ENCODE measurements at places on chromosomes 2 and 18.
A peak's percentile ranks its signal among the peaks of the same experiment; 100 is the strongest.

GRCh38 chr2:214946949-214947348 is 137.5 kb upstream of the BARD1 start:
- DNase-seq = no peak

GRCh38 chr18:49666045-49666775 is 104.4 kb downstream of the LIPG start:
- DNase-seq = no peak

DNA sequence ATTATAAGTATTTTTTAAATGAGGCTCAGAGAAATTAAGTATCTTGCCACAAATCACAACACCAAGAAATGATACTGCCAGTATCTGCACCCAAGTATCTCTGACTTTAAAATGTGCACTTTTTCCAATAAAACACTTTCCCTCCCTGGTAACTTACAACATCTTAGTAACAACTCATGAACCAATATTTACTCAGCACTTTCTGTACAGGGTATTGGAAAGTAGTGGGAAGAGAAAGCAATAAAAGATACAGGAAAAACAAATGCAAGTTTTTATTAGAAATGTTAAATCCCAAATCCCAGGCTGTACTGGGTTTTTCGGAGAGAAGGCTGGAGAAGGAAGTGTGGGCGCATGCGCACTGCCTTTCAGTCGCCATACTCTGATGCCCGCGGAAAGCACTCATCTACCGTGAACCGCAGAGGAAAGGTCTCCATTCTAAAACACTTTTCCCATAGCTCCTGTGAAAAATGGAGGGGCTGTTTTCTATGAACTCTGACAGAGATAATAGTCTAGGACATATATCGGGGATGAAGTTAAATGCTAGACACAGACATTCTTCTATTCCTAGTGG is 52.1 kb downstream of the L3MBTL4 start:
- no peak for DNase-seq

- no peak for DNase-seq
These were observed 9.3 kb upstream of the STAT1 start for GRCh38 chr2:191023235-191023679.

DNA sequence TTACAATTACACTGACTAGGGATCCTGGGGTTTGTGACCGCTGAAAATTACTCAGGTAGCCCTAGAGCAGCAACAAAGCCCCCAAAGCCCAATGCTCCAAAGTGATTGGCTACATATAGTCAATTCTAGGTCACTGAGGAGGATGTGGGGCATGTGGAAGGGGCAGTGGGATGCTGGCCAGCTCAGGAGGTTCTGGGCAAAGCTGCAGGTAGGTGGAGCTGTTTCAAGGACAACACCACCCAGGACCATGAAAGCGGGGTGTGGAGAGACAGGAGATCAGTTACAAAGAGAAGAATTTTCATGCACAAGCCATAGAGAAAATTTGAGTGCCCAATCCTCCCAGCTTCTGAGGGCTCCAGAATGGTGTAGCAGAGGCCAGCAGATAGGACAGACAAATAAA is 75.0 kb upstream of the CCDC85A start:
- DNase-seq = no peak

GRCh38 chr2:10122500-10123280 is at the start of gene RRM2:
TSS of gene RRM2 (plus strand) at chr2:10122739. CDS start at chr2:10122799, 60 bp downstream.
- peak; percentile 98 for DNase-seq

- no peak for DNase-seq
These were observed 119.0 kb upstream of the KLHL14 start for GRCh38 chr18:32891797-32892196.

- no peak for DNase-seq
These were observed 10.3 kb downstream of the STAT1 start for GRCh38 chr2:191003405-191004309.

DNA sequence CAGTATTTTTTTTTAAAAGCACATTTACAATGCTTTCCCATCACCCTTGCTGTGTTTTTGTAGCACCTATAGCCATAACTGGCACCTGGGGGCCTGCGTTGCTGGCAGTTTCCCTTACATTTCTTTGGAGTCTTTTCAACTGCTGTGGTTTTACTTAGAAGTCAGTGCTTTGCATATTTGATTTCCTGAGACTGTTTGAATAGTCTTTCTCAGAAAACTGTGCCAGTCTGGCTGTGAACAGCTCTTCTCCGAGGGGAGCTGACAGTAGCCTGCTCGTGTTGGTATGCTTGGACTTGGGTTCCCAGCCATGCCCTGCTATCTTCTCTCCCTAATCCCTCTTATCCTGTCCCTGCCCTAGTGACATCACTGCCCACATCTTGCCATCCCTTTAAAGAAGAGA is 81.5 kb downstream of the DPP4 start:
- DNase-seq = no peak

DNA sequence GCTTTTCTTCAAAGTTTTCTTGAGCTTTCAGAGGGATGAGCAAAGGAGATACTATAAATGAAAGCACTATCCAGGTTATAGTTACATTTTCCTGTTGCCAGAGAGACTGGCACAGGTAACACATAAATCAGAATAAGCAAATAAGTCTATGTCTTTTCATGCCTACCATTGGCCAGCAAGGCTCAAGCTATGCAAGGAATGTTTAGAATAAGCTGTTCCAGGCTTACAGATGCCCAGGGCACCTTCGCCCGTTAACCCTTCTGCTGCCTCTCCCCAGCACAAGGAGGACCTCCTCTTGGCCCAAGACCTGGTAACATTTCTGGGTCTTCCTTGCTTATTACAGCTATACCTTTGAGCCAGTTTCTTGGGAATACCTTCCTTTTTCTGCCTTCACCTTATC is 233.7 kb upstream of the MEIS1 start:
- DNase-seq = no peak

DNA sequence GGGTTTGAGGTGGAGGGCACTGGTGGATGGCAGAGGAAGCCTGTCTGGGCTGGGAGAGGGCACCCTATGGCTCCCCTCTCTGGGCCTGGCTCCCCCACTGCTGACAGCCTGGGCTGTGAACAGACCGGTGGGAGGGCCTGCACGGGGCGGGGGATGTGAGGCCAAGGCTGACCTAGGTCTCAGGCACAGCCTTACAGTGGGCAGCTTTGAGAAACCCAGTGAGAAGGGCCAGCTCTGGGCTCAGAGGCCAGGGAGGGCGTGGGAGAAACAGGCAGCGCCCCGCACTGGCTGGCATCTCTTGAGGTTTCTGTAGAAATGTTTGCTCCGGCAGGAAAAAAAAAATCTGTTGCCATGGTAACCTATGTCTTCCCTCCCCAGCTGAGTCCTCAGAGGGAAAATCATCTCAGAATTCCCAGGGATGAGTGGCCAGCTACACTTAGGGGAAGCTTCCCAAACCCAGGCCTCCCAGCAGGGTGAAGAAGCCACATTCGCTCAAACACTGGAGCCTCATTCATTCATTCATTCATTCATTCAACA is 71.7 kb upstream of the TAF1B start:
- no peak for DNase-seq

- no peak for DNase-seq
These were observed 101.4 kb downstream of the WDPCP start for GRCh38 chr2:63486861-63487290.

GRCh38 chr2:160907738-160908137 is 252.5 kb upstream of the TANK start:
- no peak for DNase-seq

DNA sequence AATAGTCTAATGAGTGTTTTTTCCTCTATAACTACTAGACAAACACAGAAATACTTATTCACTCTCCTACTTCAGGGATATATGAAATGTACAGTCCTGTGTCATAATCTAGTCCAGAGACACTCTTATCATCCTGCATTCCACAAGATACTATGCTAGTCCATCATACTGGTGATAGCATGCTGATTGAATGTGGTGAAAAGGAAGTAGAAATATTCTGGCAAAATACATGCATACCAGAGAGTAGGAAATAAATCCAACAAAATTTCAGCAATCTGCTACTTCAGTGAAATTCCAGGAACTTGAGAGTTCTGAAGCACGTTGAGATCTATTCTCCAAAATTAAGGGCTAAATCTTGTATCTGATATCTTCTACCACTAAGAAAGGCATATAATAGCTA is 353.9 kb downstream of the PID1 start:
- no peak for DNase-seq

DNA sequence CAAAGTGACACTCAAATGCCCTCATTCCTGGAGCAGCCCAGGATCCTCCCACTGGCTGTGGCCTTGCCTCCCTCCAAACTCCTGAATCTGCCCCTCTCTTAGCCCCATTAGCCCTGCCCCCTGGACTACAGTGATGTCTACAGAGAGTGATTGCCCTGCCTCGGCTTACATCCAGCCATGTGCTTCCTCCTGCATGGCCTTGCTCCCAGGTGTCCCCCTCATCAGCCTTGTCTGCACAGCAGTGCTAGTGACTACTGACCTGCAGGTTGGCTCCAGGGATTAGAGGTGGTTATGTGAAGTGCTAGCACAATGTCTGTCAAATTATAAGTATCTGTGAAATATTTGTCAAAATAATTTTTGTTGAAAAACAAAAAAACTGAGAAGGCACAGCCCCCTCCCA is 259.1 kb upstream of the MYT1L start:
- no peak for DNase-seq

DNA sequence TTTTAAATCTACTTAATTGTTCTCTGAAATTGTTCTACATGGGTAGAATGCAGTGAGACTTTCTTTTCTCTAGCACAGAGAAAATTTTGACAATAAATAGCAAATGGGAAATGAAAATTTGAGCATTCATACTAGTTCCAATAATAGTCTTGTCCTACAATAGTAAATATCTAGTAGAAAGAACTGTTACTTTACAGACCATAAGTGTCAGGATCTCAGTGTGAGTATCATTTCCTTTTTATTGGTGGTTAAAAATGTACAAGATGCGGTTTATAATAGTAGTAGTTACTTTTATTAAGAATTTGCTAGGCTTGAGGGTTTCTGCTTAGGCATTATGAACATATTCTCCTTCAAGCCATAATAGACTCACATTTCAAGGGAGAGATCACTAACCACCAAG is 43.2 kb downstream of the KCNE4 start:
- no peak for DNase-seq

DNA sequence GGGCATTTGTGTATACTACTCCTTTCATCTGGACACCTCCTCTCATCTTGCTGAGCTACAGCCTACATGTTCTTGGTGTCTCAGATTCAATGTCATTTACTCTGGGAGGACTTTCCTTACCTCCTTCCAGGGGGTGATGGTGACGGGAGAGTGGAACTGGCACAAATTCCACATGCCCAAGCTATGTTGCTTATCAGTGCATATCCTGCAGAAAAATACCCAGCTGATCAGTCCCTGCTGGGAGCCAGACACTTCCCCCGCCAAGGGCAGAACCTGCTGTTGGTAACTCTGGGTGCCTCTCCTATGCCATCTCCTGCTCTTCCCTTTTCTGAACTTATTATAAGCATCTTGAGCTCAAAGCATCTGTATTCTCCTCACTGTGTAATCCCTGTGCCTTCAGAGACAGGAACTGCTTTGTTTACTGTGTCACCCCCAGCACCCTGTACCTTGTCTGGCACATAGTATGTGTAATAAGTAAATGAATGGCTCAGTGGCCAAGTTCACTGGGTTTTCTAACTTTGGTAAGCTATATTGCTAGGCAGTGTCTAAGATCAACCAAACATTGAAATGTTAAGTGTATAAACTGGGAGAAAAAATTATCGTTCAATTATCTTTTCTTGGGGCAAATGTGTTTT is 87.7 kb upstream of the LPIN2 start:
- DNase-seq = no peak

- DNase-seq = no peak
These were observed 355.6 kb downstream of the PARD3B start for GRCh38 chr2:204900910-204901309.

DNA sequence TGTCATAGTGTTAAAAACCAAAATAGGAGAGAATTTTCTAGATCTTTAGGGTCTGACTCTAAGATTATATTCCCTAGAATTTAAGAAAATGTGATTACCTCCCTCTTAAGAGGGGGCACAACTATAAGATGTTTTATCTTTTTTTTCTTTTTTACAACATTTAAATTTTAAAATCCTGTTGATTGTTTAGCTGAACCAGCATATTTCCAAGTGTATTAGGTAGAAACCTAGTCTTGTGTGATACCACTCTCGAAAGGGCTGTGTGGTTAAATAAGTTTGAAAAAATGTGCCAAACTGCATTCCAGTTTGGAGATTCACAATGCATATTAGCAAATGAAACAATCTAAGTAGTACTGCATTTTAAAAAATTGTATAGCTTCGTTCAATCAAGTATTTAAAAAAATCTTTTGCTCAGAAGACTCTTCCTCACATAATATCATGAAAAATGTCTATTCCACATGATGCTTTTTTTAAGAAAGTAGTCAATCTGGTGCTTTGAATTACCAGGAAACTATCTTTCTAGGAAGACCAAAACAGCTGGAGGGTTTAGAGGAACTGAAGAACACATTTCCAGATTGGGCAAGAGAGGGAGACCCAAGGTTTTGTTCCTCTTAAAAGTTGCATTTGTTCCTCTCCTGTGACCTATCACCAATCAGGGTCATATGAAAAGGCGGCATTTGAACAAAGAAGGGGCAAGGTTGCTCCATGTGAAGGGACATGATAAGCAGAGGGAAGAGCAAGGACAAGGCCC is 98.8 kb downstream of the DPP4 start:
- no peak for DNase-seq

DNA sequence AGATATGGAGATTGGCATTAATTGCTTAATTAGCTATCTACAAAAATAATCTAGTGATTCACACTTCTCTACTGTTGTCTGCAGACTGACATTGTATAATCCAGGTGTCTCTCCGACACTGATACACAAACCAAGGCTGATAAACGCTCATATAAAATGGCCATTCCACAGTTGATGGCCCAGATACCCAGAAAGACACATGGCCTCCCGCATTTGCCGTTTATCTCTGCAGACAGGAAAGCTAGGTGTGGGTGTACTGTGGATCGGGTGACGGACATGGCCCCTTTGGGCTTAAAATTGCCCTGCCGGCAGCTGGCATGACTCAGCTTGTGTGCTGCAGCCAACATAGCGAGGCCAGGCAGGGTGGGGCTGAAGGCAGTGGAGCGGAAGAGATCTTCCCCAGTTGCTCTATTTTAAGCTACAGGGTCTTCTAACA is 18.5 kb downstream of the PMAIP1 start:
- DNase-seq = no peak

- DNase-seq = no peak
These were observed 36.7 kb downstream of the MTERF4 start for GRCh38 chr2:241065355-241065803.

GRCh38 chr2:20211420-20211819 is 13.5 kb downstream of the SDC1 start:
- no peak for DNase-seq

GRCh38 chr2:113116100-113116958 is 11.1 kb upstream of the IL1RN start:
- DNase-seq = no peak

- no peak for DNase-seq
These were observed 2.9 kb downstream of the RNF149 start for GRCh38 chr2:101305492-101306078.

- DNase-seq = no peak
These were observed 104.9 kb downstream of the MBD2 start for GRCh38 chr18:54119524-54120019.

Data from ecto neural progenitor cell (in vitro differentiated cells).